Neural crest cell (in vitro differentiated cells): ENCODE measurements at places on chromosomes 16 and 17.

- DNase-seq, result no peak
Observed at GRCh38 chr17:39822051-39822451, 42.1 kb downstream of the IKZF3 start.

GRCh38 chr17:34167354-34167753 is 87.7 kb upstream of the CCL2 start:
- no peak for DNase-seq

- DNase-seq, result no peak
Observed at GRCh38 chr16:13999071-13999894, 71.8 kb upstream of the MRTFB start.

GRCh38 chr17:45877467-45877866 is 16.9 kb upstream of the MAPT start:
- DNase-seq, result no peak

GRCh38 chr17:42512733-42513251 is 23.2 kb upstream of the NAGLU start:
- DNase-seq, result no peak

DNA sequence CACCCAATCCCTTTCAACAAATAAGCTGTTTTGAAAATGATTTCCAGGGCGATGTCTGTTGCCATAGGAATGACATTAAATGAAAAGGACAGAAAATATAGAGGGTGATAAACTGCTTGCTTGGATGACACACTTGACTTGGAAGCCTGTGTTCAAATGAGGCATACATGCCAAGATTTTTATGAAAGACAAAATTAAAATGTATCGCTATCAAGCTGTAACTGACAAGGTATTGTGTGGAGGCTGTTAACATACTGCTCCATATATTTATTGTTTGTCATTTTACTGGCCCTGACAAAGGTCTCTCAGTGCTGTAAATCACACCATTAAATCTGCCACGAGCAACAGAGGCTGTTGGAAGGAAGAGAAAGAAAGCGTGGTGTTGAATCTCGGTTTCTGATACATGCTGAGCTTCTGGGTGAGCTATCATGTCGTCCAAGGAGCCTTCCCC is 456.2 kb upstream of the SALL1 start:
- DNase-seq, result no peak

DNA sequence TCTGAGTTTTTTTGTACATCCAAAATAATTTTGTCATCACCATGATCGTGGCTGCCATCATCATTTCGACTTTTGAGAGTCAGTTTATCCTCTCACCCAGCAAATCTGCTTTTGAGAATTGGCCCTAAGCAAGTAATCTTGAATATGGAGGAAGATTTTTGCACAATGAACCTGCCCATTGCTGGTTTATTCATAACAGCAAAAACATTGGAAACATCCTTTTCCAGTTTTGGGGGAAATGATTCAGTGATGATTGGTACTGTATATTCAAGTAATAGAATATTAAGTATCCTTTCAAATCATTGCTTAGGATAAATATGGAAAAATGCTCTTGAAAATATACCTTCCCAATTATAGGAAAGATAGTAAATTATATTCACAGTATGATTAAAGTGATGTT is 53.1 kb downstream of the PRKCA start:
- DNase-seq, result no peak

GRCh38 chr17:9472541-9472940 is 103.1 kb downstream of the STX8 start:
- no peak for DNase-seq

DNA sequence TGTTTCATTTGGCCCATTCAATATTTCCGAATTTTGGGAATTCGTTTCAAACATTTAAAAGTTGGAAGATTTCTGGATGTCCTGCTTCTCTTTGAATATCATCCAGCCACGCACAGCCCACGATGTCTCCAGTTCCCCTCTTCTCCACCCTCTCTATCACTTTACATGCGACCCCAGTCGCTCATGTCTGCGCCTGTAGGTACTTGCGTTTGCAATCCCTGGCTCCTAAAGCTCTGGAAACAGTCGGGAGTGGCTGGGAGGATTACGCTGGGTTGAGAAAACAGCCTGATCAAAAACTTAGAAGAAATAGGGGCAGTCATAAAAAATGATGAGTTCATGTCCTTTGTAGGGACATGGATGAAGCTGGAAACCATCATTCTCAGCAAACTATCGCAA is 1.5 kb upstream of the SBK1 start:
- no peak for DNase-seq

DNA sequence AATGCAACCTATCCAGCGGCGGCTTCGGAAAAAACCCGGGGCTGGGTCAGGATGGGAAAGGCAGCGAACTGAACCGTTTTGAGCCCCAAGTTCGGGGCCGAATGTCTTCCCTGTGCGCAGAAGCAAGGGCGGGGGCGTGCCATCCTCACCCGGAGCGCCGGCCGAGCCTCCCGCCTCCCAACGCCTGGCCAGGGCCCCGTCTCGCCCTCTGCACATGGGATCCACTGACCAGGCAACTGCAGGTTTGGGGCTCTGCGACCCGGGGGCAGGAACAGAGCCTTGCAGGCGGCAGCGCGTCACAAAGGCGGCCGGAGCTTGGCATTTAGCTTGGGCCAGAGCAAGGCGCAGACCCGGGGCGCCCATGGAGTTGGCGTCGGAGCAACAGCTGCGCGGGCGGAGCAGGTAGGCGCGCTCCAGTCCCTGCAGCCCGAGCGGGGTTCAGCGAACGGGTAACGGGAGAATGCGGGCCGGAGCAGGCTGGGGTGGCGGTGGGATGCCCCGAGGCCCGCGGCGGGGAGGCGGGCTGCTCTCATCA is at the start of gene FBXO39:
TSS of gene FBXO39 (plus strand) at position 345 of the 535 bp plus-strand sequence. CDS start 3,654 bp downstream, outside the sequence.
- DNase-seq, result no peak

GRCh38 chr17:16507918-16508533 is 16.0 kb upstream of the LRRC75A start:
- no peak for DNase-seq

GRCh38 chr16:50442221-50442620 is 73.4 kb upstream of the BRD7 start:
- no peak for DNase-seq

GRCh38 chr16:79571903-79572535 is 28.5 kb downstream of the MAF start:
- no peak for DNase-seq

- DNase-seq, result no peak
Observed at GRCh38 chr17:78029697-78030096, 71.2 kb downstream of the TNRC6C start.

- no peak for DNase-seq
Observed at GRCh38 chr17:68422821-68423220, 34.5 kb downstream of the WIPI1 start.

- no peak for DNase-seq
Observed at GRCh38 chr17:72488555-72489271, 367.9 kb downstream of the SOX9 start.

DNA sequence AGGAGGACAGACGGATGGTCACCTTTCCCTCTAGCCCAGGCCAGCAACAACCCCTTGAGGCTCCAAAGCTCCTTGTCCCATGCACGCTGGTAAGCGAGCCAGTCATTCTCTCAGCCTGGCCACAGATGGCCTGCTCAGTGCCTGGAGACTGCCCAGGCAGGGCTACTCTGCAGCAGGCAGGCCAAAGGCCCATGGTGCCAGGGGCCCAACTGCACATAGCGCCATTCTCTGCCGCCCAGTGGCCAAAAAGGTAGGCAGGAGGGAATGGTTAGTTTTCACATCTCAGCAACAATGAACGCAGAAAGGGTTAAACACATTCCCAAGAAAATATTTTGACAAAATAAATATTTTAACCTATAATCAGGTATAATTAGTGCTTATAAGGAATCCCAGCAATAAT is 7.7 kb upstream of the SREBF1 start:
- no peak for DNase-seq

DNA sequence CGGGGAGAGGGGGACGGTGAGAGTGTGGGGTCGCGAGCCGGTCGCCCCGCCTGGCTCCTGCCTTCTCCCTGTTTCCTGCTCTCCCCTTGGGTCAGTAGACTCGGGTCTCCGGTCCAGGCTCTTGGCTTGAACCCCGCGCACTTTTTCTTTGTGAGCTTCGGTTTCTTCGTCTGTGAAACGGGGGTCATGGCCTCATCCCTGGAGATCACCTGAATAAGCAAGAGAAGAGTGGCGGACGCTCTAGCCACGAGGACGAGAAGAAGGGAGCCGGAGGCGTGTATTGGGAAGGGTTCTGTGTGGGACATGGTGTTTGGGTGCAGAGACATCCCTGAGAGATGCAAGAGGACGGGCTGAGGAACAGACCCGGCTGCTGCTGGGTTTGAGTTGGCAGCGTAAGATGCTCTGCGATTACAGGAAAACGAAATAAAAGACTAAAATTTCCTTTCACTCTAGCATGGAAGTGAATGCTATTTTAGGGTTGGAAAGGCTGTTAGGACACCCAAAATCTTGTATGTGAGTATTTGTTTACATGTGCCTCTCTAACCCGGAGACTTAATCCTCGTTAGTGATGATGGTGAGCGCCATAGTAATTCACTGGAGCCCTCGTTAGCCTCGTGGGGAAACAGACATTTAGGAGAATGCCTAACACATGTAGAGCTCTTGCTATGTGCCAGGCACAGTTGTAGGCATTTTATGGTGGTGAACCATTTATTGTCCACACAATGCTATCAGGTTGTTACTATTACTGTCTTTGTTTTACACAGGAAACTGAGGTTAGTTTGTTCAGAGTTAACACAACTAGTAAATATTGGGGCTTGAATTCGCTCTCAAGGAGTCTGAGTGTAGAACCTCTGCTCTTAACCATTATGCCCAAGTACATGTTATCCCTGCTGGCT is 646 bp downstream of the KIF22 start:
- DNase-seq, result no peak

DNA sequence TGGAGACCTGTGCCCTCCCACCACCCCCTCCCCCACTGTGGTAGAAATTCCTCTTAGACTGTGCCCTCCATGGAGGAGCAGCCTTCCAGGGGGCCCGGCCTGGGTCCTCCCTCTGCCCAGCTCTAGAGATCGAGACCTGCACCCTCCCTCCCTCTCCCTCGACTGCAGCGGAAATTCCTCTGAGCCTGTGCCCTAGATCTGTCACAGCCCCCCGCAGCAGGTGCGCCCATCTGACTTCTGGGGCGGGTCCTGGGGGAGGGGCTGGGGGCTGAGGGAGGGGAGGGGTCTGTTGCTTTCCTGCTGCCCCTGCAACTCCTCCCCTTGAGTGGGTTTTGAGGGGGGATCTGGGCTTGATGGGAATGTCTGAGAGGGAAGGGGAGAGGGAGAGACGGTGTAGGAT is 177.8 kb upstream of the GSE1 start:
- DNase-seq, result no peak

- no peak for DNase-seq
Observed at GRCh38 chr17:37726248-37726647, 18.6 kb downstream of the HNF1B start.

DNA sequence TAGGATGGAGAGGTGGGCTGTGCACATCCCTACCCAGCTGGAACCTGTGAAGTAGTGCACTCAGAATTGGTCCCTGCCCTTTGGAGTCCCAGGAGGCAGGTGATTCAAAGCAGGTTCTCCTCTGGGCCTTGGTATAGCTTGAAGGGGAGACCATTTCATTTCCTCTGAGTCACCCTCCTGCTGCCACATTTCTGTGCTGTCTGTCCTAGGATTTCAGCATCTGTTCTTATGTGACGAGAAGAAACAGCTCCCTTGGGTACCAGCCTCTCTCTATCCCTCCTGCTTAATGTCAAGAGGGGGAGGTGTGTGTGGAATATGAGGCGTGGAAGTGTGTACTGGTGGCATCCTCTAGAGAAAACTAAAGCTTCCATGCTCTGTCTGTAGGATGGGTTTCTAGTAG is 5.0 kb upstream of the NFE2L1 start:
- DNase-seq, result no peak

- no peak for DNase-seq
Observed at GRCh38 chr17:8956465-8956902, 9.0 kb downstream of the PIK3R5 start.

DNA sequence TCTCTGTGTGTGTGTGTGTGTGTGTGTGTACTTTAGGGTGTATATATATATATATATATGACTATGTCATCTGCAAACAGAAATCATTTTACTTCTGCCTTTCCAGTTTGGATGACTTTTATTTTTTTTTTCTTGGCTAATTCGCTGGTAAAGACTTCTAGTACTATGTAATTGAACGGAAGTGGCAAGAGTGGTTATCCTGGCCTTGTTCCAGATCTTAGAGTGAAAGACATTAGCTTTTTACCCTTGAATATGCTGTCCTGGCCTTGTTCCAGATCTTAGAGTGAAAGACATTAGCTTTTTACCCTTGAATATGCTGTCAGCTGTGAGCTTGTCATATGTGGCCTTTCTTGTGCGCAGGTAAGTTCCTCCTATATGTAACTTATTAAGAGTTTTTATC is 72.7 kb upstream of the MYOCD start:
- no peak for DNase-seq

DNA sequence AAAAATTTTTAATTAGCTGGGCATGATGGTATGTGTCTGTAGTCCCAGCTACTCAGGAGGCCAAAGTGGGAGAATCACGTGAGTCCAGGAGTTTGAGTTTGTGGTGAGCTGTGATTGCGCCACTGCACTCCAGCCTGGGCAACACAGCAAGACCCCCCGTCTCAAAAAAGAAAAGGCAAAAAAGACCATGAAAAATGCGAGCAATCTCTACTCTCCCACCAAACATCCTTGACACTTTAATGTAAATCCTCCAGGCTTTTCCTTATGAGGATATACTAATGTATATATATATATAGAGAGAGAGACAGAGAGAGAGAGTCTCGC is 28.1 kb downstream of the MMP15 start:
- DNase-seq, result no peak

DNA sequence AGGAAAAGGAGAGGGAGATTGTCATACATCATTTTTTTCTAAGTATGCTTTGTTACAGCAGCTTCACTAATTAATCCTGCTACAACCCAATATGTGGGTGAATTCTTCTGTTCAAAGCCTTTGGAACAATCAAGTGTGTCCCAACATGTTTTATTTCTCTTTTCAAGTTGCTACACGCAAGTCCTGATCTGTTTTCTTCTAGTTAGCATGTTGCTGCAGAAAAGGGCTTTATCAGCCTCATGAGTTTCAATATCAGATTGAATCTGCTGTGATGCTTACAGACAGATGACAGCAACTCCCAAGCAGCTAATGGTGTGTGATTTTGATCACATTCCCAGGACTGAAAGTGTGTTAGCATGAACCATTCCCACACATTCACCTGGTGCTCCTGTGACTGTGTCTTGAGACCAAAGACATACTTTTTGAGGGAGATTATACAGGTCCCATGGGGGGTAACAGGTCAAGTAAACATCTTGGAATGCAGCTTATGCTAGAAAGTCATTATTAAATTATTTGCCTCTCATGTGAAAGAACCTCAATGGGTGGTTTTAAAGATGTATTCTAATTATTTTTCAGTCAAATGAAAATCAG is 96.9 kb upstream of the KCNJ16 start:
- no peak for DNase-seq

- no peak for DNase-seq
Observed at GRCh38 chr17:47204722-47205418, 4.3 kb upstream of the MYL4 start.
